Fibroblast of the aortic adventitia (primary cell): ENCODE measurements at places on chromosomes 6 and 20. TPM values are rescaled to one million over a fixed set of nuclear protein-coding genes. Genes with fewer than 3 reads are reported as not detected.
A peak's percentile ranks its signal among the peaks of the same experiment; 100 is the strongest.

- no peak for DNase-seq
Observed at GRCh38 chr6:4362326-4362725, 227.0 kb upstream of the ECI2 start.

- peak; percentile 84 for DNase-seq
Observed at GRCh38 chr6:13334953-13335352, 6.6 kb upstream of the TBC1D7 start.

DNA sequence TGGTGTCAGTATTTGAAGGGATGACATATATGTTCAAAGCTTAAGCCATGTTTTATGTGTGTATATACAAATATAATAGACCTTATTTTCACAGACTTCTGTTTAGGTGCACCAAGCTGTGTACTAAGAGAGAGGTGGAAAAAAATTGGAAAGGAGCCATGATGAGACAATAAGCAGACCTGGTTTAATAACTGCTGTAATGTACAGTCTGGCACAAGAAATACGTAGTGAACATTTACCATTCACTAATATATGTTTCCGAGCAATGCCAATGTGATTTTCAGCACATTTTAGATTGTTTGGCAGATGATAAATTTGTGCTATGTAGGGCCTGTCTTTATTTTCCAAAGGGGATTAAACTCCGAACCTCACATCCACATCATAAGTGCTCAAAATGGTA, 116.3 kb downstream of the KHDC1L start:
- no peak for DNase-seq

The NDUFAF5 gene
- 13.9 and 15.8 TPM in 2 replicates for total RNA-seq

The MGME1 gene
- total RNA-seq = 6.3 and 18.6 TPM in 2 replicates

The SLC44A4 gene
- 0.27 TPM in 1 of 2 replicates, not detected in the other for total RNA-seq

The GPR6 gene
- total RNA-seq = not detected in 2 replicates

The SAPCD1 gene
- total RNA-seq = 0.90 and 6.2 TPM in 2 replicates
